ENCODE measurements at places on chromosomes 16 and 17.
A peak's percentile ranks its signal among the peaks of the same experiment; 100 is the strongest.

DNA sequence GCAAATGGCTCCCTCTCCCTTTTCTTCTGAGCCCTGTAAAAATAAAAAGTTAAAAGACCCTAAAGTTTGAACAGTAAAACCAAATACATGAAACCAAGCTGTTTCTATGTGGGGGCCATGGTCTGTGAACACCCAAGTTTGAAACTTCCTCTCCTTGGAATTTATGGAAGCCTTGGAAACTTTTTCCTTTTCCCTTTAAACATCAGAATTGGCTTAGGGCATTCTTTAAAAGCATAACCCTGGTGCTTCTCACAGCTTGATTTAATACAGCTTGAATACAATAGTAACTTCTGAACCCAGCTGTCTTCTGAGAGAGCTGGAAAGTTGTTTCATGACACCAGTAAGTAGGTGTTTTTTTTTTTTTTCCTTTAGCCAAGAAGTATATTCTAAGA lies 26.5 kb downstream of the NKD1 start:
- DNase-seq = peak; percentile 49

- no peak for DNase-seq
Observed at GRCh38 chr16:18931756-18932155, 5.5 kb upstream of the SMG1 start.

DNA sequence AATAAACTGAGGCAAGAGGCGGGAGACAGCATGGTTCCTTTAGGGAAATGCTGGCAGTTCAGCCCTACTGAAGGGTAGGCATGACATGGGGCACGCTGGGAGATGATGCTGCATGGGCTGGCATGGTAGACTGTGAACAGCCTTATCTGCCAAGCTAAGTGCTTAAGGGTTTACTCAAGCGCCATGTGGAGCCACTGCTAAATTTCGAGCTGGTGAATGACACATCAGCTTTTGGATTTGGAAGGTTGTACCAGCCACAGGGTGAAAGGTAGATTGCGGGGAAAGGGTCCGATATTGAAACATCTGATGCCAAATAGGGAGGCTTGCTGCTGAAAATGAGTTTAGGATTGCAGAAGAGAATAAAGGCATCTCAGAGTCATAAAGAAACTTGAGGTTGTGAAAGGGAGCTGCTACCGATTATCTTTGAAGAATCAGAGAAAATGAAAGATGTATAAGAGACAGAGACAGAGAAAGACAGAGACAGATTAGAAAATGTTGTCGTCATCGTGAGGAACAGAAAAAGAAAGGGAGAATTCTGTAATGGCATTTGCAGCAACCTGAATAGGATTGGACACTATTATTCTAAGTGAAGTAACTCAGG lies 16.3 kb downstream of the PIK3R5 start:
- DNase-seq = no peak

DNA sequence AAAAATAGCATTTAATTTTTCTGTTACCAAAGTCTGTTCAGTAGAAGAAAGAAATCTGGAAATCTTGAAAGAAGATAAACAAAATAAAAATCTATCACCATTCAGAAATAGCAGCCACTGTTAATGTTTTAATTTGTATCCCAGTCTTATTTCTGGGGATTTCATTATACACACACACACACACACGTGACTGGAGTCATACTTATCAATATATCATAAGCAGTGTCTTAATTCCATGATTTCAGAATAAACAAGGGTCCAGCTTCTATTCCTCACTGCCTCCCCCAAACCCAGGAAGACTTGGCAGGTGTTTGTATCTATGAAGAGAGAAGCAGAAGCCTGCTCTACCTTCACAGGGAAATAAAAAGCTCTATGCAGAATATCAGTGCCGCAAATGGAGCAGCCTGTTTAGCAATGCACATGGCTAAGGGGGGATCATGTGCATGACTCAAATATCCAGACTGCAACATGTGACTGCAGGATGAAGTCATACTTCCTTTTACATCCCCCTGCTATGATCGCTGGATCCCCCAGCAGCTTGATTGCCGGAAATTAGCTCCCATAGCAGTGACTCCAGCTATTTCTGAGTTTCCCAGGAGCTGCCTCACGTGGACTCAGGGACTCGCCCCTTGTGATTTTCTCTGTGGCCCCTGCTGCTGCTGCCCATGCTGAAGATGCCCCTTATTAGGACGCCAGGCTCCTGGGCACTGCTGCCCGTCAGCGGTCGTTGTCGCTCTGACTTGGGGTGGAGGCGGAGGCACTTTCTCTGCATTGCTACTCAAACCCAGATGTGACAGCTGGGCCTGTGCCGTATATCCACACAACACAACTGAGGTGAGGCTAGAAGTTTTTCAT lies 341.0 kb downstream of the CPPED1 start:
- no peak for DNase-seq

- DNase-seq = no peak
Observed at GRCh38 chr16:79528338-79528737, 72.2 kb downstream of the MAF start.

DNA sequence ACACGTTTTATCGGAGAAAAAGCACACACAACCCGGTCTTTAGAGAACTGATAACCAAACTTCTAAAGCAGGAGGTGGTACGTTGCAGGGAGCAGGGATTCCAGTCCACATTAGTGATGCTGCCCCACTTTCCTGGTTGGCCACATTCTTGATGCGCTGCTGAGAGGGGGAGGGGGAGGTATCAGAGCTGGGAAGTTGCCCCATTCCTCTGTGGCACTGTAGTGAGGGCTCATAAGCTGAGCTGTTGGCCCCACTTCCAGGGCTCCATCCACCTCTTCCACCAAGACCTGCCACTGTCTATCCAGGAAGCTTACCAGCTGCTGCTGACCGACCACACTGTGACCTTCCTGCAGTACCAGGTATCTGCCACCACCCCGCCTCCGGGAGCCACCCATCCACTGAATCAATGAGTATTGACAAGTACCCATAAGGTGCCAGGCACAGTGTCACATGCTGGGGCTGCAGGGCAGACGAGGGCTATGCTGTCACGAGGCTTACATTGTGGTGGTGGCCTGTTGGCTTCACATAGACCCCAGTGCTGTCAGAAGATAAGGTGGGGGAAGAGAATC lies 1.1 kb downstream of the TSEN54 start:
- DNase-seq = no peak

GRCh38 chr16:56211435-56211981 lies 20.2 kb downstream of the GNAO1 start:
- no peak for DNase-seq
